ENCODE measurements at places on chromosomes 16 and 17.

- DNase-seq = no peak
Measured at GRCh38 chr16:83681381-83681956, 126.3 kb upstream of the HSBP1 start.

- no peak for DNase-seq
Measured at GRCh38 chr17:17258998-17259397, 22.0 kb upstream of the FLCN start.

GRCh38 chr16:82753821-82754220, 127.1 kb downstream of the CDH13 start:
- no peak for DNase-seq

DNA sequence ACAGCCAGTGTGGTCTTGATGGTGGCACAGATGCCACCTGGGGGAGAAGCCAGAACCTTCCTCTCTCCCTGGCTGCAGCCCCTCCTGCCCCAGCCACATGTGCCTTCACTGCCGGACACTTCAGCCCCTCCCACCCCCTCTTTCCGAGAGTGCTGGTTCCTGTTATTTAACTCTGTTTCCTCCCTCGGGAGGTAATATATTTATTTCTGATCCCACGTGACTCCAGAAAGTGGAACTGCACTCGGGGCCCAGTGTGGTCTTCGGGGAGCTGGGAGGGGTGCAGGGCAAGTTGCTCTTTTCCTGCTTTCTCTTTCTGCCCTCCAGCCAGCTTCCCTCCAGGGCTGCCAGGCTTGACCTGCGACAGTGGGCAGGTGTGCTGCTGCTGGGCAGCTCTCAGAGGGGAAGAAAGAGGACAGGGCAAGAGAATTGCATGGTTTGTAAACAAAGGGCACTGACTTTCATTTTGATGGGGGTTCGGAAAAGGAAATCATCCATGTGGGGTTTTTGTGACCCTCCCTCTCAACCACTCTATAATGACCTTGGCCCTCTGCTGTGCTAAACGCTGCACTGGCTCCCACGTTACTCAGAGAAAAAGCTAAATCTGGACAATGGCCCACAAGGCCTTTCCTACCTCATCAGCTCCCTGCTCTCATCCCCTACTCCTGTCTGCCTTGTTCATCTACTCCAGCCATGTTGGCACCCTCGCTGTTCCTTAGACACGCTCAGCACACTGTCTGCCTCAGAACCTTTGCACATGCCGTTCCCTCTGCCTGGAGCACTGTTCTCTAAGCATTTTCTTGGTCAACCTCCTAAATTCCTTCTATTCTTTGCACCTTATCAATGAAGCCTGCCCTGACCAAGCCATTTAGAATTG, 8.2 kb upstream of the CIITA start:
- DNase-seq = no peak

DNA sequence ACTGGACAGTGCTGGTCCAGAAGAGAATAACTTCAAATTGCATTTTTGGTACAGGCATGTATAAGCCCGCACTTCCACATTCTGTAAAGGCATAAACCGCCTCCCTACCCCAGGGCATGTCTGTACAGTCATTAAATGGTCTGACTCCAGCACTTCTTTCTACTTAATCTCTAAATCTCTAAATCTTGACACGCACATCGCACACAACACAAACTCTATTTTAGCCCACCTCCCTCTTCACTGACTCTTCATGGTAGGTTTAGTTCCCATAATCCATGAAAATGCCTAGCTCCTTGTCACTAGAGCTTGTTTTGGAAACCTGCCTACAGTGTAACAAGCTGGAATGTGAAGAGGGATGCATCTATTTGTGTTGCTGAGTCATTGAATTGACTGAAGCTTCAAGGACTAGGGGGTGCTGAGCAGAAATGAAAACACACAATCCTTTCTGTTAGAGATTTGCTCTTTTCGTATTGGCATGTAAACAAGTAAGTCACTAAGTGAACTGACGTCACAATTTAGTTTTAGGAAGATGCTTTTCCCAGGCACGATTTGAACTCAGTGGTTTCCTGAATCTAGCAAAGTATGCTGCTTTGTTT, 1.6 kb upstream of the DUSP14 start:
- peak; percentile 96 for DNase-seq

- DNase-seq = no peak
Measured at GRCh38 chr16:63466-63865, 9.0 kb downstream of the RHBDF1 start.

DNA sequence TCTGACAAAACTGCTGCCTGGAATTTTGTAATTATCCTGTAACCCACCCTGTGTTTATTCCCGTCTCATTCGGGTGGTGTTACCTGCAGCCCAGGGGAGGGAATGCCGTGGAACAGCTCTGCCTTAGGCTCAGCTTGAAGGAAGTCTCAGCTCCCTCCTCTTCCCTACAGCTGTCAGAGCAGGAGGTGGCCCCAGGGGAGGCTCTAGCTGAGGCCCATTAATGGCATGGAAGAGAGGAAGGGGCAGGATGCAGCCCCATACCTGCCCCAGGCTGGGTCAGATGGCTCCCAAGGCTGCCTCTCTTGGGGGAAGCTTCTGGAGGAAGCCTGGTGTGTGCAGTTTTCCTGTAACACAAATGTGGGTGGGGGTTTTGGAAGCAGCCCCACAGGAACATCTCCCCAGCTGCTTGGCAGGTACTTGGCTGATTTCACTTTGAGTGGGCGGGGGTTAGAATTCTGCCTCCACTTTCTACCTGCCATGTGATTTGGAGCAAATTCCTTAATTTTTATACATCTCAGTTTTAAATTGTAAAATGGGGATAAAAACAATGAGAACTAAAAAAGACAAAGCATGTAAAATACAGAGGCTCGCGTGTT, 103.9 kb downstream of the MGAT5B start:
- DNase-seq = no peak

- DNase-seq = no peak
Measured at GRCh38 chr17:78338486-78339259, 21.2 kb downstream of the SOCS3 start.

GRCh38 chr17:82283208-82283749, 9.8 kb upstream of the CSNK1D start:
- DNase-seq = peak; percentile 64

DNA sequence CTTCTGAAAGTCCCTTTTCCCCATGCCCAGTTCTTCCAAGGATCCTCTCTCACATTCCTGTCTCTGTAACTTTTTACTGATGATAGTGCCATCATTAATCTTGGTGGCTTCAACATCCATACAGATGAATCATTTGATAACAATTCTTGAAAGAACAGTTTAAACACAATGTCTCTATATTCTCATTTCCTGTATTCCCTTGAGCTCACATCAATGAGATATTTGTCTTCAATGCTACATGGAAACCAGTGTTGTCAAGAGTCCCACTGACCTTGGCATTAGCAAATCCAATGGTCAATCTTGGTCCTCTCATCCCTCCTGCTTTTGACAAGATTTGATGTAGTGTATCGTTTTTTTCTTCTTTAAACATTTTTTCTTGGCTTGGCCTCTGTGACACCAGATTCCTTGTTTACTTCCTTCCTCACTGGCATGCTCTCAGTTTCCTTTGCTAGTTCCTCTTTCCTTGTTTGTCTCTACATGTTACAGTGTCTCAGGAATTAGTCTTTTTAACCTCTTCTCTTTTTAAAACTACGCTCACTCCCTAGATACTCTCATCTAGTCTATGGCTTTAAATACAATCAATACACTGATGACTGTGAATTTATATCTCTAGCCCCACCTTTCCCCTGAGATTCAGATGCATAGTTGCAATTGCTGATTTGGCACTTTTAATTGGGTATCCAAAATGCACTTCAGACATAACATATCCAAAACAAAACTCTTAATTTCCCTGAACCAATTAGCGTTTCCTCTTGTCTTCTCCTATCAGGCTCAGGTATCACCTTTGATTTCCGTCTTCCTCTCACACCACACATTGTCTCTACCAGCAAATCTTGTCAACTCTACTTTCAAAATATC, 134.0 kb downstream of the MYO1D start:
- DNase-seq = no peak

DNA sequence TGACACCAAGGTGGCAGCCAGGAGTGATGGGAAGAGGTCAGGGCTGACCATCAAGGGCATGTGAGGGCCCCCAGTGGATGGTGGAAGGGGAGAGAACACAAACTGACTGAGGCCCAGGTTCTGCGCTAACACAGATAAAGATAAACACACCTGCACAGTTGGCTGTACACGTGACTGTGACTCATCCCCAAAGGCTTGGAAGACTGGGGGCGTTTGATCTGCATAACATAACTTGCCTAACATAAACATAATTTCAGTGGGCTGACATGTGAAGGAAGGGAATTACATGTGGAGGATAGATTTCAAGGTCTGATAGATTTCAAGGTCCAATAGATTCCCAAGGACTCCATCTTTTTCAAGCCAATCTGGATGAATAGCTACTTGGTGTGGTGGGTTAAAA, 100.9 kb upstream of the TNRC6C start:
- DNase-seq = no peak

GRCh38 chr16:84029297-84030047, 13.1 kb downstream of the SLC38A8 start:
- no peak for DNase-seq

DNA sequence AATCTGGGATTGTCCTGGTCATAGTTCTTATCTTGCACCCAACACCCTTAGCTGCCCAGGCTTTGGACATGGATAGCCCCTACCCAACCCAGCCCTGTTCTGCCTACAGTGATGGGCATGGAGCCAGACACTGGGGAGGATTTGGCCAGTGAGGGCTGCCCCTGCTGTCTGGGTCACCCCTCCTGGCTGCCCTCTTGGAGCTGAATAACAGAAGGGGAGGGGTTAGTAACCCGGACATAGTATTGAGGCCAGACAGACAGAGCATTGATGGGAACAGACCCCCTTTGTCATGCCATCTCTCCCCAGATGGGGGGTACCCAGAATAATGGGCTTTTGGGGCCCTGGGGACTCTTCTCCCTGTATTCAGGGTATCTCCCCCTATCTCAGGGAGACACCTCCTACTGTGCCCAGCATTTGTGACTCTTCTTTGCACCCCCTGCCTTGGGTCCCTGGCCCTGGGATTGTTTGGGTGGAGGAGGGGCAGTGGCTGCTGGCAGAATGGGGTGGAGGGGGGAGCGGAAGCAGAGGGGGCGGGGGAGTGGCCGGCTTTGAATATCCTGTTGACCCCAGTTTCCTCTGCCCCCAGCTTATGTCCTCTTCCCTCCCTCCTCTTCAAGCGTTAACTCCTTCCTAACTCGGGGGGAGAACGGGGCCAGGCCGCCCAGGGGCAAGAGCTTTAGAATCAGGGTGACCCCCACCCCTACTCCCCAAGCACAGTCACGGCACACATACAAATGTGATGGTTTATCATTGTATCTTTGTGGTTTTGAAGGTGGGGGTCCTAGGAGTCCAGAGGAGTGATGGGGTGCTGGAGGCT, 17.0 kb downstream of the GJD3 start:
- no peak for DNase-seq

GRCh38 chr17:10183931-10184930, 14.2 kb downstream of the GAS7 start:
- no peak for DNase-seq

GRCh38 chr16:56860226-56861020, 4.6 kb upstream of the SLC12A3 start:
- no peak for DNase-seq

DNA sequence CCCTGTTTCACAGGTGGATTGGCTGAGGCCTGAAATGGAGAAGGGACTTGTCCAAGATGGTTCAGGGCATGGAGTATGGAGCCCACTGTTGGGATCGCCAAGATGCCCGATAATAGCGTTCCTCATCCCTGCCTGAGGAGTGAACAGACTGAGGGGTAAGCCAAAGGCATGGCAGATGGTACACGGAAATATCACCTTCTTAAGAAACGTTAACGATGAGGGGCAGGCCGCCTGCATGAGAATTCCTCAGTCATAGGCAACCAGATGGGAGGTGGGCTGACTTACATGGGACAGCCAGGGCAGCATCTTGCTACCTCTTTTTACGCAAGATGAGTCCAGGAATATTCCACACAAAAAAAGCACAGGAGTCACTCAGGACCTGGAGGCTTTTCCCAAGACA, 188.1 kb downstream of the CCDC182 start:
- DNase-seq = no peak

DNA sequence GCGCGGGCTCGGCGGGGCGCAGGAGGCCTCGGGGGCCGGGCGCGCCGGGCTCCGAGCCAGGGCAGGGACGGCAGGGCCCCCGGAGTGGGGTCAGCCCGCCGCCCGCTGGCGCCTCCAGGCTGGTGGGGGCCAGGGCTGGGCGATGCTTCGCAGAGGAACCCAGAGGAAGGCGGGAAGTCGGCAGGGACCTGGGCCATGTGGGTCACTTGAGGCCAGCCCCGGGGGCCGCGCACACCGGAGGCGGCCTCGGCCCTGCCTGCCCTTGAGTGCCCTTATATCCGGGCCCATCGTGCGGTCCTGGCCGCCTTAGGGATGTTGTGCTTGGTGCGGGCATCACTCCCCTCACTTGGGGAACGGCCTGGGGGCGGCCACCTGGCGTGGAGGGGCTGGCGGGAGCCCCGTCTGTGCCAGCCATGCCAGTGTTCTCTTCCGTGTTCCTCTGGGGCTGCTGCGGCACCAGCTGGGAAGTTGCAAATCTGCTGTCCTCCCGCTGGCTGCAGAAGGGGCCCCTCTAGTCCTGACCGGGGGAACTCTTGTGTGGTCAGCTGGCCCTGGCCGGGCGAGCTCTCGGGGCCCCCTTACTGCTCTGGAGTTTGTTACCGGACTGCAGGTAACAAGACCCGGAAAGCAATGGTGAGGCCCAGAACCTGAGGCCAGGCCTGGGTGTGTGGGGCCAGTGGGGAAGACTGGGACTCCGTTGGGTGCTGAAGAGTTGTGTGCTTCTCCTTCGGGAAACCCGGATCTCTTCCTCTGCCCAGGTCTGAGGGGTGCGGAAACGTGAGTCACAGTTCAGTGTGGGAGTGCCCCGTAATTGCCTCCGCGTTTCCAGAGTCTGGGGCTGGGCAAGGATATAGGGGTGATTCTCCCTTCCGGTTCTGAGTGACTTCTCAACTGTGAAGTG, 849 bp downstream of the CAPN15 start:
- DNase-seq = peak; percentile 68

DNA sequence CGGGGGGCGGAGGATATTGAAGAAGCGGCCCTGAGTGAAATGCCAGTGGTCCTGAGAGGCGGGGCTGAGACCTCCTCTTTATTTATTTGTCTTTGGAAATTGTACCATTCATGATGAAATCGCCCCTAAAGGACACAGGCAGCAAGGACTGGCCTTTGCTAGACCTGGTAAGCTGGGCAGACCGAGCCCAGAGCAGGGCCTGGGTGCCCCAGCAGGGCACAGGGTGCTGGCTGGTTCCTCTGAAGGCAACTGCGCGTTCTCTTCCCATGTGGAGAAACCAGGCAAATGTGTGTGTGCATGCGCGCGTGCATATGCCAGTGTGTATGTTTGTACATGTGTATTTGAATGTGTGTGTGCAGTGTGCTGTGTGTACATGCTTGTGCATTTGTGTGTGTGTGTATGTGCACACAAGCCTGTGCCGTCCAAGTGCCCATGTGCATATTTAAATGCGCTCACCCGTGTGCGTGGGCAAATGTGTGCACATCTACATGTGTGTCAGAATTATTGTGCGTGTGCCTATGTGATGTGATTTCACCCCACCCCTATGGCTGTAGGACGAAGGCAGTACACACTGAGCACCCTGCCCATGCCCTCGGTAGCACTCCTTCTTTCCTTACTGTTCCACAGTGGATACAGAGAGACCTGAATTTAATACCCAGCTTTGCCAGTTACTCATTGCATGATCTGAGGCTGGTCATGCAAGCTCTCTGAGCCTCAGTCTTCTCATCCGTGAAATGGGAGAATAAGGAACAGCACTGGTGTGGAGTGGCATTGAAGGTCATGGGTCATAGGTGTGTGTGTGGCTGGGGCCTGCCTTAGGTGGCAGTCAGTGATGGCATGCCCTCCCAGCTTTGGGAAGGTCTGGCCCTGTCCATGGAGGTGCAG, 105.2 kb downstream of the CMIP start:
- DNase-seq = no peak

- DNase-seq = no peak
Measured at GRCh38 chr17:58231641-58232040, 6.7 kb upstream of the LPO start.
